Progenitor cell of endocrine pancreas (in vitro differentiated cells): ENCODE measurements at places on chromosomes 1 and 21. TPM values are rescaled to one million over a fixed set of nuclear protein-coding genes. Genes with fewer than 3 reads are reported as not detected.
A peak's percentile ranks its signal among the peaks of the same experiment; 100 is the strongest.

DNA sequence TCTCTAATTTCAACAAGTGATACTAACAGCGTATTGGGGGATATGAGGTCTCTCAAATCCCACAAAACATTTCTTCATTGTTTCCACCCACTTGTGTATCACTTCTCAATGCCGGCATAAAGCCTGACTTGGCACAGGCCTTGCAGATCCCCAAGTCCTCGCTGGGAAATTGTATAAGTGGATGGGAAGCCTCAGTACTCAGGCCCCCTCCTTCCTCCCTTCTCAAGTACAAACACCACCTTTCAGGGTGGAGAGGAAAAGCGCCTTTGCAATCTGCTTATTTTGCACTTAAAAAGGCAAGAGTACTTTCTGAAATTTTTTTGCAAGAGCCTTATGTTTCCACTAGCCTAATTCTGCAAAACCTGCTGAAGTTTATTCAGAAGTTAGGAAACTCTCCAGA, 25.8 kb upstream of the KLHDC8A start:
- H3K4me1 ChIP-seq: no peaks in the 10 kb centered on the region
- H3K27ac ChIP-seq: no peak overlapping the region
- peaks cover 2% of the 10 kb centered on the region for H3K36me3 ChIP-seq
- H3K4me3 ChIP-seq: no peak overlapping the region
- H3K27me3 ChIP-seq: peaks cover 15% of the 10 kb centered on the region
- no peak for DNase-seq

DNA sequence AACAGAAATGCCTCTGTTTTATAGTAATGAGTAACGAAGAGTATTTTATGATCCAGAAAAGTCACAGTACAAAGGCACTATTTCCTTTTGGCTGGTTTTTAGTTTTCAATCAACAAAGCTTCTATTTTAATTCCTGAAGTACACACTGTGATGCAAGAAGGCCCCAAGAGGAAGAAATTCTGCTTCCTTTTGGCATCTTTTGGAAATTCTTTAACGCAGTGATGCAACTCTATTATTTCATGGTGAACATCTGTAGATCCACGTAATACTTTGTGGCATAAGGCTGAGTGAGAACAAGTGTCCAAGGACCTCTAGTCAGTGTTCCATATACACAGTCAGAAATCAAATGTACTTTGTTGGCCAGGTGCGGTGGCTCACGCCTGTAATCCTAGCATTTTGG, 137.5 kb downstream of the TGFB2 start:
- H3K36me3 ChIP-seq: no peaks in the 10 kb centered on the region
- no peaks in the 10 kb centered on the region for H3K4me1 ChIP-seq
- no peak for DNase-seq
- H3K4me3 ChIP-seq: no peak overlapping the region
- no peak overlapping the region for H3K27ac ChIP-seq

The EBNA1BP2 gene
- total RNA-seq: 48.8 and 51.7 TPM in 2 replicates

GRCh38 chr1:41286486-41286885, 44.4 kb upstream of the SCMH1 start:
- no peaks in the 10 kb centered on the region for H3K36me3 ChIP-seq
- no peak overlapping the region for H3K4me3 ChIP-seq
- DNase-seq: no peak

DNA sequence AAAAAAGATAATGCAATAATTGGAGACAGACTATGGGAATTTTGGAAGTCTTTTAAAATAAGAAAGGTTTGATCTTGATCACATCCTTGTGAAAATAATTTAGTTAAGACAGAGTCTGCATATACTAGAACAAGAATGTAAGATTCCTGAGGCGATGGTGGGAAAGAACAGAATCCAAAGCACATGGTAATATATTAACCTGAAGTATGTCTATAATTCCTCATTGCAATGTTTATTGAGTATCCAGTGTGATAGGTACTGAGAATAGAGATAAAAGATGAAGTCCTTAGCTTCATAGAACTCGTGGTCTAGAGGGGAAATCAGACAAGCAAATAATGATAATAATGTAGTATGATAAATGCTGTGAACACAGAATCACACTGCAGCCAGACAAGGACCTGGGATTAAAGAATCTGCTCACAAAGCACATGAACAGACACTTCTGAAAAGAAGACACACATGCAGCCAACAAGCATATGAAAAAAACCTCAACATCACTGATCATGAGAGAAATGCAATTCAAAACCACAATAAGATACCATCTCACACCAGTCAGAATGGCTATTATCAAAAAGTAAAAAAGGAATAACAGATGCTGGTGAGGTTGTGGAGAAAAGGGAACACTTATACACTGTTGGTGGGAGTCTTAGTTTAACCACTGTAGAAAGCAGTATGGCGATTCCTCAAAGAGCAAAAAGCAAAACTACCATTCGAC, 6.9 kb upstream of the ANGPTL3 start:
- H3K4me3 ChIP-seq: no peak overlapping the region
- H3K27ac ChIP-seq: peak overlapping the region; percentile 16
- DNase-seq: no peak
- peaks cover 19% of the 10 kb centered on the region for H3K36me3 ChIP-seq

The APCS gene
- total RNA-seq: not detected in 2 replicates

The SPTA1 gene
- total RNA-seq: not detected in 2 replicates

DNA sequence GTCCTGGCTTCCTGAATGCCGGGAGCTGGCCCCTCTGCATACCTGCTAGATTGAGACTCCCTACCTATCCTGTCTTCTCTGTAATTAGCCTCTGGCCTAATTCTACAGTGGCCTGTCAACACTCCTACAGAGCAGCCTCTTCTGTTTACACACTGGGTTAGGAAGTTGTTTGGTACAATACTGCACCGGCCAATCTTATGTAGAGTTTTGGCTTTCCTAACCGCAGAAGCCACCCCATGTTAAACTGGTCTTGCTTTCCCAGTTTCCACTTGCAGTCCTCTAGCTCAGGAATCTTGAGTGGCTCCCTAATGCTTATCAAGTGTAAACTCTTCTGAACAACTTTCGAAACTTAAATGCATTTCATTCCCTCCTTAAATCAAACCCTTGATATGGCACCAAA, 42.8 kb downstream of the DPH5 start:
- H3K27me3 ChIP-seq: no peaks in the 10 kb centered on the region
- DNase-seq: no peak
- no peak overlapping the region for H3K4me3 ChIP-seq
- no peak overlapping the region for H3K27ac ChIP-seq

The VSIG8 gene
- total RNA-seq: 0.20 TPM in 1 of 2 replicates, not detected in the other

DNA sequence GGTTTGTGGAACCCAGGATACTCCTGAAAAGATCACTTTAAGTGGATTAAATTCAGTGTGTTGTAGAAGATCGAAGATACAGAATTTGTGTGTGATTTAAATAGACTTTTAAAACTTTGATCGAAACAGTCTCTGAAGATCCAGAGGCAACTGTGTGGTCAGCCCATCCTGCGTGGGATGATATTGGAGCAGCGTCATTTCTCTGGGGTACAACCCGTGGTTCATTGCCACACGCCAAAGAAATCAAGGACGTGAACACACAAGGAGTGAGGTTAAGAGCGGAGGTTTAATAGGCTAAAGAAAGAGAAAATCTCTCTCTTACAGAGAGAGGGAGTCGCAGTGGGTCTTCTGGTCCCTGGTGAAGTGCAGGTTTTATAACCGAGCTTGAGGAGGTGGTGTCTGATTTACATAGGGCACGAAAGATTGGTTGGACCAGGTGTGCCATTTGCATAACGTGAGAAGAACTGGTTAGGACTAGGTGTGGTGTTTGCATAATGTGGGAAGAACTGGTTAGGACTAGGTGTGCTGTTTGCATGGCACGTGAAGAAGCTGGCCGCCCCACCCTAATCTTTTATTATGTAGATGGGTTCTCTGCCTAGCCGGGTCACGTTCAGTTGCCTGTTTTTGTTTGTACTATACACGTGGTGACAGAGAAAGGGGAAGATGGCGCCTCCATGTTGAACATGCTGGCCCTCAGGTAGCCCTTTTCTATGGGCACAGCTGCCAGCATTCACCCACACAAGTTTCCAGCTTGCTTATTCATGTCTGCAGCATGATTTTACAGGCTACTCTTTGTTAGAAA, 82.3 kb downstream of the ADSS2 start:
- H3K36me3 ChIP-seq: peaks cover 2% of the 10 kb centered on the region
- H3K4me1 ChIP-seq: peaks cover 6% of the 10 kb centered on the region
- H3K27ac ChIP-seq: no peak overlapping the region

GRCh38 chr1:151509350-151510019, 1.7 kb upstream of the CGN start:
- H3K4me1 ChIP-seq: peaks cover 36% of the 10 kb centered on the region
- peak overlapping the region; percentile 98 for H3K27ac ChIP-seq
- peaks cover 1% of the 10 kb centered on the region for H3K36me3 ChIP-seq
- DNase-seq: no peak
- H3K4me3 ChIP-seq: peak overlapping the region; percentile 43
- no peaks in the 10 kb centered on the region for H3K27me3 ChIP-seq

- DNase-seq: no peak
- H3K4me1 ChIP-seq: peaks cover 12% of the 10 kb centered on the region
- H3K4me3 ChIP-seq: no peak overlapping the region
Observed at GRCh38 chr1:154750681-154751665, 119.1 kb downstream of the KCNN3 start.

DNA sequence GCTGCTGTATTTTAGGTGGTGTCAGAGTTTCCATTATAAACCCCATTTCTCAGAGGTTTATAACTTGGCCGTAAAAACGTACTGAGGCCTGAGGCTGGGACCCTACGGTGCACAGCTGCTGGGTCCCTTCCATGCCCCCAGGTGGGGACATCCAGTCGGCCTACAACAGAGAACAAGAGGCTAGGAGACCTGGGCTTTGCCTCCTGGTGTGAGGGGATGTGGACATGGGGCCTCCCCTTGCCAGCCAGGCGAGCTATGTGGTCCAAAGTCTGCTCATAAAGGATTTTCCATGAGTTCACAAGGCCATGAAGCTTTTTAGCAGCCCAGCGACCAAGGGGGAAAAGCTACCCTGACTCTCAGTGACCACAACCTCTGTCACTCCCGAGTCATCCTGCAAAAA, 261.5 kb upstream of the VAMP3 start:
- H3K27me3 ChIP-seq: peaks cover 20% of the 10 kb centered on the region
- no peaks in the 10 kb centered on the region for H3K4me1 ChIP-seq
- no peak for DNase-seq
- no peak overlapping the region for H3K4me3 ChIP-seq
- no peaks in the 10 kb centered on the region for H3K36me3 ChIP-seq

DNA sequence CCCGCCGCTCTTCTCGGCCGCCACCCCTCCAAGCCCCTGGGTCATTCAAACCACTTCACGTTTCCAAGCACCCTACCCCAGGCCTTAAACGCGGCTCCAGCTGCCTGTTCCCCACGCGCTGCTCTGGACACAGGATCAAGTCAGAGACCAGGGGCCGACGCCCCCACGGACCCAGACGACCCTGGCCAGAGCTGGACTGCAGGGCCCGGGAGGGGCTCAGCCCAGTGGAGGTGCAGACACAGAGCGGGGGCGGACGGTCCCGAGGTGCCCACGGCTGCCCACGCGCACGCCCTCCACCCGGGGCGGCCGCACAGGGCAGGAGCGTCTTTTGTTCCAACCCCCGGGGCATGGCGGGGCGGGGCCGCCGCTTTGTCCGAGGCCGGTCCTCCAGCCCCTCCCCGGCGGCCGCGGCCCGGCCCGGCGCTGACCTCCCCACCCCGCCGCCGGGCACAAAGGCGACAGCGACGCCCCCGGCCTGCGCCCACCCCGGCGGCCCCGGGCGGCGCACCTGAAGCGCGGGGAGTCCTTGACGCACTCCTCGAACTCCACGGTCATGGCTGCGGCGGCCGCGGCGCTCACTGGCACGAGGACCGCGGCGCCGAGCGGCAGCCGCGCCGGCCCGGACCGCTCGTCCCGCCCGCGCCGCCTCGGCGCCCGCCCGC, 338 bp downstream of the ACAP3 start:
- no peak for DNase-seq
- peak overlapping the region; percentile 85 for H3K4me3 ChIP-seq
- peaks cover 14% of the 10 kb centered on the region for H3K4me1 ChIP-seq
- no peaks in the 10 kb centered on the region for H3K36me3 ChIP-seq
- peak overlapping the region; percentile 93 for H3K27ac ChIP-seq
- H3K27me3 ChIP-seq: no peaks in the 10 kb centered on the region

GRCh38 chr1:16155537-16156410, at the start of gene EPHA2:
Gene EPHA2 (minus strand): TSS chr1:16156069. CDS start chr1:16155932, 137 bp downstream.
- H3K4me3 ChIP-seq: peak within 1 kb of the TSS; percentile 84
- peak within 1 kb of the TSS; percentile 99 for H3K27ac ChIP-seq
- peaks cover 2% of the 10 kb centered on the region for H3K36me3 ChIP-seq
- DNase-seq: peak; percentile 91

DNA sequence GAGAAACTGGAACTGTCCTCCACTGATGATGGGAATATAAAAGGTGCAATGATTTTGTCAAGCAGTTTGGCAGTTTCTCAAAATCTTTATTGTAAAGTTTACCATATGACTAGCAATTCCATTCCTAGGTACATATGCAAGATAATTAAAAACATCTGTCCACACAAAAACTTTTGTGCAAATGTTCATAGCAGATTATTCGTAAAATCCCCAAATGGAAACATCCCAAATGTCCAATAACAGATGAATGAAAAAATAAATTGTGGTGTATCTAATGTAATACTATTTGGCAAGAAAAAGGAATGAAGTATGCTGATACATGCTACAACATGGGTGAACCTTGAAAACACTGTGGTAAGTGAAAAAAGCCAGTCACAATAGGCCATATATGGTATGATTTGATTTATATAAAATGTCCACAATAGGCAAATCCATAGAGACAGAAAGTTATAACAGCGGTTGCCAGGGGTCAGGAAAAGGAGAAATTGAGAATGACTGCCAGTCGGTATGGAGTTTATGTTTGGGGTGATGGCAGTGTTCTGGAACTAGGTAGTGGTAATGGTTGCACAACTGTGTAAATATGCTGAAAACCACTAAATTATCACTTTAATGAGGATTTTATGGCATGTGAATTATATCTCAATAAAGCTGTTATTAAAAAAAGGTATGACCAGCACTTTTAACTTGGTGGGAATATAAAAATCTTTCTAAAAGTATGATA, 81.7 kb upstream of the BEND5 start:
- no peak overlapping the region for H3K27ac ChIP-seq
- H3K4me1 ChIP-seq: no peaks in the 10 kb centered on the region
- H3K36me3 ChIP-seq: peaks cover 3% of the 10 kb centered on the region
- H3K27me3 ChIP-seq: no peaks in the 10 kb centered on the region

DNA sequence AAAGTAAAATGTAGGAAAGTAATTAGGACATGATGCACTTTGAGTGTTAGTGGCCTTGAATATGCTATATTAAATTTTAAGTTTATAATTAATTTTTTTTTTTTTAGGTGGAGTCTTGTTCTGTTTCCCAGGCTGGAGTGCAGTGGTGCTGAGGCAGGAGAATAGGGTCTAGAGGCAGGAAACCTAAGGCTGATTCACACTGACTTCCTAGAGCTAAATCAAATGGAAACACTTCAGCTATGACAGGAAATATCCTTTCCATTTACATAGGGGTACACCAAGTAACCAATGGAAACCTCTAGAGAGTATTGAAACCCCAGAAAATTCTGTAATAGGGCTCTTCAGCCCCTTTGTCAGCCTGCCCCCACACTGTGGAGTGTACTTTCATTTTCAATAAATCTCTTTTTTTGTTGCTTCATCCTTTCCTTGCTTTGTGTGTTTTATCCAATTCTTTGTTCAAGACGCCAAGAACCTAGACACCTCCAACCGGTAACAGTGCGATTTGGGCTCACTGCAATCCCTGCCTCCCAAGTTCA, 17.9 kb upstream of the THRAP3 start:
- peak overlapping the region; percentile 70 for H3K27ac ChIP-seq
- peaks cover 11% of the 10 kb centered on the region for H3K4me1 ChIP-seq
- no peaks in the 10 kb centered on the region for H3K36me3 ChIP-seq
- no peak overlapping the region for H3K4me3 ChIP-seq
- DNase-seq: no peak
